ENCODE measurements at places on chromosomes 16 and 17.
A peak's percentile ranks its signal among the peaks of the same experiment; 100 is the strongest.

GRCh38 chr17:81228834-81229665 is 6.3 kb upstream of the CEP131 start:
- DNase-seq, result no peak
- H3K4me3 ChIP-seq, result no peak overlapping the region
- H3K27ac ChIP-seq, result no peak overlapping the region
- H3K27me3 ChIP-seq, result no peaks in the 10 kb centered on the region
- peaks cover under 1% of the 10 kb centered on the region for H3K4me1 ChIP-seq
- peaks cover 4% of the 10 kb centered on the region for H3K36me3 ChIP-seq

DNA sequence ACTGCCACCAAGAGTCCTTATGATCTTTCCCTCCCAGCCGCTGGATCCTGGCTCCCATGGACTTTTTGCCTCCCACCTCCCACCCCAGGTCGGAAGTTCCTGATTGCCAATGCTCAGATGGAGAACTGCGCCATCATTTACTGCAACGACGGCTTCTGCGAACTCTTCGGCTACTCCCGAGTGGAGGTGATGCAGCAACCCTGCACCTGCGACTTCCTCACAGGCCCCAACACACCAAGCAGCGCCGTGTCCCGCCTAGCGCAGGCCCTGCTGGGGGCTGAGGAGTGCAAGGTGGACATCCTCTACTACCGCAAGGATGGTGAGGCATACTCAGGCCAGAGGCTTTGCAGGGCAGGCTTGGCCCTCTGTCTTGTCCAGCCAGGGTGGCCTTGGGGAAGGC is 893 bp downstream of the KCNH6 start:
- H3K27me3 ChIP-seq, result no peaks in the 10 kb centered on the region
- DNase-seq, result no peak
- no peak overlapping the region for H3K4me3 ChIP-seq
- peaks cover 6% of the 10 kb centered on the region for H3K4me1 ChIP-seq
- H3K36me3 ChIP-seq, result no peaks in the 10 kb centered on the region
- H3K27ac ChIP-seq, result no peak overlapping the region

GRCh38 chr16:89363621-89364393 is 126.6 kb downstream of the ANKRD11 start:
- no peaks in the 10 kb centered on the region for H3K27me3 ChIP-seq
- peak; percentile 47 for DNase-seq
- H3K4me1 ChIP-seq, result peaks cover 72% of the 10 kb centered on the region
- no peak overlapping the region for H3K4me3 ChIP-seq
- no peaks in the 10 kb centered on the region for H3K36me3 ChIP-seq

- H3K27ac ChIP-seq, result no peak overlapping the region
- peaks cover 13% of the 10 kb centered on the region for H3K36me3 ChIP-seq
- no peaks in the 10 kb centered on the region for H3K27me3 ChIP-seq
These were observed 17.8 kb downstream of the OSBPL7 start for GRCh38 chr17:47803751-47804150.

DNA sequence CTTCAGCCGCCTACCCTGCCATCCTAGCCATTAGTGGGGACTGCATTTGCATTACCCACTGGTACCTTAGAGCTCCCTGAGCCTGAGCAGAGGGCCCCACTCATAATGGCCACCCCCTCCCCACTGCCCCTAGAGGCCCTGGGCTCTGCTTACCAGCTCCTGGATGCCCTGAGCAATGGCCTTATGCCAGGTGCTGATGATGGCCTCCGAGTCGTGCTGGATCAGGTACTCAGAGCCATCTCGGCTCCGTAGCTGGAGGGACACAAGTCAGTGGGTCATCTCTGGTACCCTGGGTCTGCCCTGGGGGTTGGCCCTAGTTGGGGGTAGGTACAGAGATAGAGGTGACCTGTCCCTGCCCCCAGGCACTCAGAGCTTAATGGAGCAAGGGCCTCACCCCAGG is 34.9 kb downstream of the ARHGAP27 start:
- peaks cover 2% of the 10 kb centered on the region for H3K36me3 ChIP-seq
- no peak overlapping the region for H3K27ac ChIP-seq
- H3K27me3 ChIP-seq, result no peaks in the 10 kb centered on the region
- peaks cover 8% of the 10 kb centered on the region for H3K4me1 ChIP-seq

DNA sequence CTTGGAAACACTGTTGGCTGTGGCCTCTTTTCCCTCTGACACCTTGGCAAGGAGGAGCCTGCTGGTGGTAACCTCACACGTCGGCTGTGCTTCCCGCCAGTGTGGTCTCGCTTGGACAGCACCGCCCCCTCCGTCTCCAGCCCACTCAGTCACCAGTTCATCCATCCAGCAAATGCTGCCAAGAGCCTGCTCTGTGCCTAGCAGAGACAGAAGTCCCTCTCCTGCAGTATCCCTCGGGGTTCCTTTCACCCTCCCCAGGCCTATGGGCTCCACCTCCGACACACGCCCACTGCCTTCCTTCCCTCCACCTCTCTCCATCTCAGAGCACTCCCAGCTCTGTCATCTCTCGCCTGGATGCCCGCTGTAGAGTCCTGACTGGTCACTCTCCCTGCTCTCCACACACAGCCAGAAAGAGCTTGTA is 12.3 kb downstream of the CACNG4 start:
- no peaks in the 10 kb centered on the region for H3K27me3 ChIP-seq
- no peaks in the 10 kb centered on the region for H3K4me1 ChIP-seq
- H3K27ac ChIP-seq, result no peak overlapping the region
- H3K36me3 ChIP-seq, result no peaks in the 10 kb centered on the region
- peak; percentile 16 for DNase-seq

- no peaks in the 10 kb centered on the region for H3K27me3 ChIP-seq
- no peak overlapping the region for H3K4me3 ChIP-seq
- peaks cover 14% of the 10 kb centered on the region for H3K36me3 ChIP-seq
These were observed 1.7 kb downstream of the AOC2 start for GRCh38 chr17:42845918-42846593.

DNA sequence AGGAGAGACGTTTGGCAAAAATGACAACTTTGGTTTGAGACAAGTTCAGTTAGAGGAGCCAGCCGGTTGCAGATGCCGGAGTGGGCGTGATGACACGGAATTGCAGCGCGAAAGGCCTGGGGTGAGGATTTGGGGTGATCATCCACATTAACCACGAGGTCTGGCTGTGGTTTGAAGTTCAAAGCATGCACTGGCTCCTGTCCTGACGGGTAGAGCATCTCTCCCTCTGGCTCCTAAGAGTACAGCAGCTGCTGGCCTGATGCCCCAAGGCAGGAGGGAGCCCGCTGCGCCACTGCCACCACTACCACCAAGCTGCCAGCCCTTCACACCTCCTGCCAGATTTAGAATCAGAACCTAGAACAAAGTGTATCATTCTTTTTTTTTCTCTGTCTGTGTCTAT is 3.7 kb downstream of the RHBDL3 start:
- no peak for DNase-seq
- peaks cover 11% of the 10 kb centered on the region for H3K27me3 ChIP-seq
- no peak overlapping the region for H3K4me3 ChIP-seq

DNA sequence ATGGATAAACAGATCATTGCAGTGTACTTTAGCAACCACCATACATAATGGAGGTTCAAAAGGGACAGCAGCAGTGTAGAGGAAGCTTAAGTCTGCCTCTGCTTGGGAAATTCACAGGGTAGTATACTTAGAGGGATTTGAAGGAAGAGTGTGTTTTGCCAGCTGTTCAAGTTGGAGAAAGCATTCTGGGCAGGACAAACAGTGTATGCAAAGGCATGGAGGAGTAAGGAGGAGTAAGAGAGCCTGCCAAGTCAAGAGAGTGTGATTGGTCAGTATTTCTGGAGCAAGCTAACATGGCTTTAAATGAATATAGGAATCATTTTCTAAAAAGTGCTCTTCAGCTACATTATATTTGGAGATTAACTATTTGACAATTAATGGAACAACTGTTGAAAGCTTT is 22.9 kb upstream of the PHAF1 start:
- no peaks in the 10 kb centered on the region for H3K36me3 ChIP-seq
- no peak overlapping the region for H3K4me3 ChIP-seq
- no peaks in the 10 kb centered on the region for H3K27me3 ChIP-seq

DNA sequence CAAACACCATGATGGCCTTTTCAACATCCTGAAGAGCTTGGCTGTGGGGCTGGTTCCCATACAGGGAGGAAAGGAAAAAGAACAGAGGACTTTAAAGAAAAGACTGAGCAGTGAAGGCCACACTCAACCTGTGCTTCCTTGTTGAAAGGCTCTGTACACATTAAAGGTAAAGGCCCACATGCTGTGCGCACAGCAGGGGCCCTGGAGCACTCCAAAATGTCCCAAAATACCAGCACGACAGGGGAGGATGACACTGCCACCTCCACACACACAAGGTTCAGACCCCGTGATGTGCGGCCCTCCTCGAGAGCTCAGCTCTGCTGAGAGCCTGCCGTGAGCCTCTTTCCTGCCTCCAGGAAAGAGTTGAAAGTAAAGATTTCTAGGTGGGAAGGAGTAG is 36.5 kb downstream of the FANCA start:
- no peaks in the 10 kb centered on the region for H3K4me1 ChIP-seq
- no peak overlapping the region for H3K27ac ChIP-seq
- no peak for DNase-seq
- H3K27me3 ChIP-seq, result no peaks in the 10 kb centered on the region
- H3K4me3 ChIP-seq, result no peak overlapping the region

GRCh38 chr16:181565-182021 is 1.3 kb downstream of the HBQ1 start:
- no peak for DNase-seq
- no peak overlapping the region for H3K4me3 ChIP-seq
- H3K4me1 ChIP-seq, result peaks cover 18% of the 10 kb centered on the region
- peaks cover 21% of the 10 kb centered on the region for H3K27me3 ChIP-seq
- H3K27ac ChIP-seq, result no peak overlapping the region

DNA sequence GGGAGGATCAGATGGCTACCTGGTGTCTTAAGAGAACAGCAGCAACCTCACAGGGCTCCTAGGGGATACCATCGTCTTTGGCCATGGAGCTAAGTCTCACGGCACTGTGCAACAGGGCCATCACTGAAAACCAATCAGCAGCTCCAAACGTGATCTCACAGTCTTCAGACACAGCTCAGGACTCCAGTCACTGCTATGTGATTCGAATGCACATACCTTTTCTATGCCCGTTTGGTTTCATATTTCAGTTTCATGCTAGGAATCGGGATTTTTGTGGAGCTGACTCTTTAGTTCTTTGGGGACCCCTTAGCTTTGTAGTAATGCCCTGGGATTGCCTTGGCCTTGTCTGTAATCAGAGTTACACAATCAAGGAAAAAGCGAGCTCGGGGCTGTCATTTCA is 162.8 kb upstream of the CDH11 start:
- DNase-seq, result no peak
- H3K27ac ChIP-seq, result no peak overlapping the region
- H3K4me1 ChIP-seq, result no peaks in the 10 kb centered on the region
- no peaks in the 10 kb centered on the region for H3K36me3 ChIP-seq

DNA sequence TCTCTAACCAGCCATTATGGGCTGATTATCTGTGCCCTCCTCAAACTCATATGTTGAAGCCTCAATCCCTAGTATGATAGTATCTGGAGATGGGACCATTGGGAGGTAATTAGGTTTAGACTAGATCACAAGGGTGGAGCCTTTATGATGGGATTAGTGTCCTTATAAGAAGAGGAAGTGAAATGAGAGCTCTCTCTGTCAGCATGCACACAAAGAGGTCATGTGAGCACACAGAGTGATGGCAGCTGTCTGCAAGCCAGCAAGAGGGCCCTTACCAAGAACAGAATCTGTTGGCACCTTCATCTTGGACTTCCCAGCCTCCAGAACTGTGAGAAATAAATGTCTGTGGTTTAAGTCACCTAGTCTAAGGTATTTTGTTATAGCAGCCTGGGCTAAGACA is 101.9 kb downstream of the PCTP start:
- no peak overlapping the region for H3K27ac ChIP-seq
- no peaks in the 10 kb centered on the region for H3K36me3 ChIP-seq
- no peaks in the 10 kb centered on the region for H3K4me1 ChIP-seq
- no peak overlapping the region for H3K4me3 ChIP-seq

DNA sequence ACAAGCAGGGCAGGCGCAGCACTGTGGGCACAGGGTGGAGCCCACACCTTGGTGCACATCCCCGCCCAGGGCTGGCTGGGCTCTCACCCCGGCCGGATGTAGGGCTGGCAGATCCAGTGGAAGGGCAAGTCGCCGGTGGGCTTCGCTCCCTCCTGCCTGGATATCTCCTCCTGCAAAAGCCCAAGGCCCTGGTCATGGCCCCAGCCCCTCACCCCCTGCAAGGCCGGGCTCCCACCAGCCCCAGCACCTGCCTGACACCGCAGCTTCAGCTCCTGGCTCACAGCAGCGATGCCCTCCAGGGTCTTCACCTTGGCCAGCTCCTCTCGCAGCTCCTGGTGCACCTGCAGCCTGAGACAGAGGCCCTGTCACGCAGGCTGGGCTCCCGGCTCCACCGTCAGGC is 5.0 kb downstream of the DUS1L start:
- no peaks in the 10 kb centered on the region for H3K27me3 ChIP-seq
- H3K4me3 ChIP-seq, result no peak overlapping the region
- no peak overlapping the region for H3K27ac ChIP-seq
- H3K36me3 ChIP-seq, result peaks cover 3% of the 10 kb centered on the region
- peaks cover 23% of the 10 kb centered on the region for H3K4me1 ChIP-seq

DNA sequence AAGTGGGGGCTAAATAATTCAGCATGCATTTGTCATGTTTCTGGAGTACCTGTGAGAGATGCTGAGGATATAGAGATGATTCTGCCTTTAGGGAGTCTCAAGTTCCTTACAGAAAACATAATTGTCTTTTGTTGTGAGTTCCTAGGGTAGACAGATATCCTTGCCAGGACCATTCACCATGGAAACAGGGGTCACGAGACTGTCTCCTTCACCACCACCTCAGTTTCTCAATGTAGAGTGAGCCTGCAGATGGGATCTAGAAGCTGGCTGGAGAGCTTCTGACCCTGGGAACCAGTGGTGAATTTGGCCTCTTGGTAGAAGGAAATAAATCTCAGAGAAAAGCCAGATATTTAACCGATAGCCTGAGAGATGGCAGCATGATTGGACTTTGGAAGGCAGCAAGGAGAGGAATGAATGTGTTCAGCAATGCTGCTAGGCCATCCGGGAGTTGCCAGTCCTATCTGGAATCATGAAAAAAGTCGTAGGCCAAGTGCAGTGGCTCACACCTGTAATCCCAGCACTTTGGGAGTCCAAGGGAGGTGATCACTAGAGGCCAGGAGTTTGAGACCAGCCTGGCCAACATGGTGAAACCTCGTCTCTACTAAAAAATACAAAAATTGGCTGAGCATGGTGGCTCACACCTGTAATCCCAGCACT is 7.4 kb upstream of the HDAC5 start:
- H3K27ac ChIP-seq, result no peak overlapping the region
- H3K36me3 ChIP-seq, result no peaks in the 10 kb centered on the region
- no peak overlapping the region for H3K4me3 ChIP-seq
- DNase-seq, result no peak
- no peaks in the 10 kb centered on the region for H3K27me3 ChIP-seq
- H3K4me1 ChIP-seq, result no peaks in the 10 kb centered on the region

- H3K36me3 ChIP-seq, result no peaks in the 10 kb centered on the region
- no peaks in the 10 kb centered on the region for H3K27me3 ChIP-seq
- DNase-seq, result no peak
- no peak overlapping the region for H3K27ac ChIP-seq
- H3K4me1 ChIP-seq, result peaks cover 14% of the 10 kb centered on the region
- no peak overlapping the region for H3K4me3 ChIP-seq
These were observed 7.0 kb upstream of the CDC42EP4 start for GRCh38 chr17:73318836-73319235.
